Left kidney (tissue), 8 donors: ENCODE measurements at places on chromosomes 5 and 9.

GRCh38 chr9:6829027-6829426 lies 71.3 kb downstream of the KDM4C start:
- DNase-seq, result no peak

- DNase-seq, result no peak
Observed at GRCh38 chr5:32916648-32917047, 205.5 kb downstream of the NPR3 start.

DNA sequence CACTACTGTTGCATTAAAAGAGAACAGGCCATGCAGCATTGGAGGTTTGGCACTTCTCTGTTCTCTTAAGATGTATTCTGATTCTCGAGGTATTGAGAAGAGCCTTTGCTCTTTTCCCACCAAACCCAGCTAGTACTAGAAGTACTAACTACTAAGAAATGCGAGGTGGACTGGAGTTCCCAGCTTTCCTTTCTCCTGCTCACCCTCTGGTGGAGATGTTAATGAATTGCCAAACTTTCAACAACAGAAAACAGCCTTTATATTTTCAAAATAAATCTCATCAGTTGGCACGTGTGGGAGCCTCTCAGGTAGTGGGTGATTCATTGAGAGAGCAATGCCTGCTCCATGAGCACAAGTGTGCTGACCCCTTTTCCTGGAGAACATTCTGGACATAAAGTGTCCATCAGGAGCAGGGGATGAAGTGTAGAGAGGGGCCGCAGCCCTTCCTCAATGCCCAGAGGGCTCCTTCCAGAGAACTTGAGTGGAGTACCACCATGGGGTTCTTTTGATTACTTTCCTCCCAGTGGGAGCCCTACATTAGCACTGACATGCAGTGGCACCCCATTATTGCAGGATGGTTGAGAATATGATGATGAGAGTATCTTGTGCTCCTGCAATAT lies 45.7 kb downstream of the TMEM174 start:
- DNase-seq, result no peak

- no peak for DNase-seq
Observed at GRCh38 chr5:172807766-172808311, 26.2 kb upstream of the ERGIC1 start.

DNA sequence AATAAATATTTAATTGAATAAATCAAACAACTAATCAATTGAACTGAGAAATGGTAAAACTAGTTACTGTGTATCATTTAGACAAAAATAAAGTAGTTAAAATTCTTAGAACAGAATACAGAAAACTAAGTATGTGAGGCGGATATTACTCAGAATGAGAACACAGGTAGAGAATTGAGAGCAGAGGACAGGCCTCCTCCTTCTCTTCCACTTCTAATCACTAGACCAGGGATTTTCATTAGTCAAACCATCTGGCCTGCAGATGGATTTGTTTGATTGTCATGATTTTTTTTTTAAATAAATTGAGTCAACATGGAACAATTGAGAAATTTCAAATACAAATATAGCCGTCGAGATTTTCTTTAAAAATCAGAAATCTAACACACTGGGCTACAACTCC lies 198.6 kb upstream of the HMHB1 start:
- DNase-seq, result no peak

DNA sequence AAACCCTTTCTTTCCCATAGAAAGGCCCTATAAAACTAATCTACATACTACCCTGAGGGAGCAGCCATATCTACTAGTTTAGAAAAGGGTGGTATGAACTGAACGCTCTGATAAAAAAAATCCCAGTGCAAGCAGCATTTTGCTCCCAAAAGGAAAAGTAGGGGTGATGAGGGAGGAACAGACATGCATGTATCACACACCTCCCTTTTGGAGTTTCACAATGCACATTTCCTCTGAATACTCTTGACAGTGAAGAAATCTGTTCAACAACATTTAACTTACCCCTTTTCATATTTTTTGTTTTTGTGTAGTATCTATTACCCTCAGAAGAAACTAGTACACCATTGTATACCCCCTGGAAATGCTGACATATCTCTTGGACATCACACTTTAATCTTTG lies 411.4 kb downstream of the MAT2B start:
- no peak for DNase-seq

DNA sequence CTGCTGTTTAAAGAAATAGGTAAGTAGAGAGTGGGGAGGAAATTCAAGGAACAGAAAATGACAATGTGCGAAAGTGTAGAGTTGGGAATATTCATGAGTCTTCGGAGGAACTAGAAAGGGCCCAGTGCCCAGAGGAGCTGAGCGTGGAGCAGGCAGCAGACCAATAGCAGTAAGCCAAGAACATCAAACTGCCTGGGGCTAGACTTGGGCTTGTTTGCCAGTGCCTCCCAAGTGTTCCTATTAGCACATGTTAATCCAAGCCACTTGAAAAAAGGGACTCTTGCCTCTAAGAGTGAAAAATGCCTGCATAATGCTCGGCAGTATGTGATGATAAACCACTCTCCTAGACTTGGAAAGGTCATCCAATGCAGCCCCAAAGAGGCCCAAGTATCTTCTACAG lies 1.2 kb upstream of the TAL2 start:
- DNase-seq, result no peak

DNA sequence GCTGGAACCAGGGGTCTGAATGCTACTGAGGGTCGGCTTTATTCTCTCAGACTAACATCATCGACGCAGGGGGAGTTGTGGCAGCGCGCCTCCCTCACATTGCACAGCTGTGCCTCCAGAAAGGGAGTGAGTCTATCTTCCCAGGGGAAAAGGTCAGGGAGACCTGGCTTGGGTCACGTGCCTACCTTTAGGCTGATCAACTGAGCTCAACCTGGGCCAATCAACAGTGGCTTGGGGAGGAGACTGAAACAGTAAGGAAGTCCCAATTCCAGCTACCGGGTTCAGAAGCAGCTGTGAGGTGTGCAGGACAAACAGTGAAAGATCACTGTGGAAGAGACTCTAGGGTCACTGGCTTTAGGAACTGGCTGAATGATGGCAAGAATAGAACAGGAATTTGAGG lies 14.3 kb downstream of the SNX30 start:
- no peak for DNase-seq

DNA sequence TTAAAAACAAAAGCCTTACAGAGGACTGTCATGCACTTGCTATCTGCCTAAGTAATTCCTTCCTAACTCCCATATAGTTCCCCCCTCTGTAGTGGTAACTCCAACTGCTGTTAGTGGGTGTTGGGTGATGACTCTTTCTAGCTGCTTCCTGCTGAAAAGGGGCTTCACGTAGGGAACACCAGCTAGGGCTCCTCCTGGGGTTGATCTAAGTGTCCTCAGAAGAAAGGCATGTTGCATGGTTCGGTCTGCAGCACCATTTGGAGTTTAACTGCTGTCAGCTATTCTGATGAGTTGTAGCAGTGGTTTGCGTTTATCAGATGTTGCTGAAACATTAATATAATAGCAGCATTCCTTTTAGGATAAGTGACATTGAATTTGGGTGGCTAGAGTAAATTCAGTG lies 281.9 kb upstream of the TUSC1 start:
- no peak for DNase-seq

DNA sequence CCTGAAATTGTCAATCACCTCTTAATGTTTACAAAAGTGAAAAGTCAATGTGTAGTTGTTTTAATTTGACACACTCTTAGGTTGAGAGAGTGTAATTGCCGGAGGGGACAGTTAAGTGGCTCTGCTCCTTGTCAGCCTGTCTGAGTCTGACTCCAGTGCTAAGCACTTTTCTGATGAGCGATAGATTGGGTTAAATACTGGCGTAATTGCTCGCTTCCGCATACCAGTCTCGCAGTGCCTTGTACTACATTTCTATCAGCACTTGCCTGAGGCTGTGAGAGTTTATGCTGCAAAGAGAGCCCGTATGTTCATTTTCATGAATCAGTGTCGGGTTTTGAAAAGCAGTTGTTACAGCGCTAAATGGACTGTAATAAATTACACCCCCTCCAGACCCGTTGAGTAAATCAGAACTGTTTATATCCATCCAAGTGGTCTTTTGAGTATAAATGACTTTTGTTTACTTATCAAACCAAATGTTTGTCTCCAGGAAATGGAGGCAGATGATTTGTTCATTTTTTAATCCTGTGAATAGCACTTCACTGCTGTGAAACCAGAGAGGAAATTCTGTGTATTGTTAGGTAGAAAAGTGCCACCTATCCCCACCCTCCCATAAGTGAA lies 41.0 kb upstream of the DMRT3 start:
- DNase-seq, result no peak

GRCh38 chr5:147918899-147919298 lies 12.6 kb upstream of the C5orf46 start:
- DNase-seq, result no peak

- DNase-seq, result no peak
Observed at GRCh38 chr5:64759960-64760660, 8.4 kb downstream of the SREK1IP1 start.

DNA sequence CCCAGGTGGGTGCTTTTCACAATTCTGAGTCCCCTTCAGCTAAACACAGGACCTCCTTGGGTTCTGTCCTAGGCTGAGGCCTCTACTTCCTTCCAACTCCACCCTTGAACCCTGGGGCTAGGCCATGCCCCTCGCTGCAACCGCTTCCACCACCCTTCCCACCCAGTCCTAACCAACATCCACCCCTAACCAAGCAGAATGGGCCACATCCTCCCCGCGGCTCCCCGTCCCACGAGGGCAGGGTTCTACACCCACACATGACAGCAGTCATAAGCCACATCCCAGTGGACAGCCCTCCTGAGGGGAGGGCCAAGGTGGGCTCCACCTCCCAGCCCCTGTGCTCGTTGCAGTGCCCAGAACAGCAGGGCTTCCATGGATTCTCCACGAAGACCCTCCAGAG lies 65.8 kb downstream of the SHB start:
- DNase-seq, result no peak

- no peak for DNase-seq
Observed at GRCh38 chr9:1042466-1042865, 7.7 kb upstream of the DMRT2 start.

- no peak for DNase-seq
Observed at GRCh38 chr5:60161340-60161934, 267.9 kb upstream of the PDE4D start.

- no peak for DNase-seq
Observed at GRCh38 chr9:118023644-118024043, 319.4 kb downstream of the TLR4 start.

DNA sequence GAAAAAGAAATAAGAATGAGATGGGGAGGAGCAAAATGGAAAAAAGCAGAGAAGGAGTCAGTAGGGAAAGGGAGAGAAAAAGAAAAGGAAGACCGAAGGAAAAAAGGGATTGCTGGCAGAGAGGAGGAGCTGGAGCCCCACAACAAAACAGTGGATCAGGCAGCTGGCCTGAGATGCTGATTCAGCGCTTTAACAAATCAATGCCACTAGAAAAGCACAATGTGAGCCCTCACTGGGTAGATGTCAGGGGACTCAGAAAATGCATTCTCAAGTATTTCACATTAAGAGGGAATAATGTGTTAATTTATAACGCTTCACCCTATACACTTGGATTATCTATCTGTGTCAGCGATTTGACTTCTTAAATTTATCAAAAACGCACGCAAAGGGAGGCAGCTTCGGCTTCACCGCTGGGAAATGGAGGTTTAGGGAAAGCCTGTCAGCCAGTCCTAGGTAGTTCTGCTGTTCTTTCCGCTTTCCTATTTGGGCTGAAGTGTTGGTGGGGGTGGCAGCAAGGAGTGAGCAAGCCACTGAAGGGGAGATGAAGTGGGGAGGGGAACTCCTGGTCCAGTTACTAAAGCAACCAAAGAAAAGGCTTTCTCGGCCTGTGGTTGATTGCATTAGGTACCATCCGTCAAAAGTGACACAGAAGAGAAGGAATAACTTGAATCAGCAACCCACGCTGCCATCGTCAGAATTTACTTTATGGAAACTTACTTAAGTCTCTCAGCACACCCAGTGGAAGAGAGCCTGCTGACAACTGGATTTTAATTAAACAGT lies 161.6 kb downstream of the BNC2 start:
- DNase-seq, result no peak

DNA sequence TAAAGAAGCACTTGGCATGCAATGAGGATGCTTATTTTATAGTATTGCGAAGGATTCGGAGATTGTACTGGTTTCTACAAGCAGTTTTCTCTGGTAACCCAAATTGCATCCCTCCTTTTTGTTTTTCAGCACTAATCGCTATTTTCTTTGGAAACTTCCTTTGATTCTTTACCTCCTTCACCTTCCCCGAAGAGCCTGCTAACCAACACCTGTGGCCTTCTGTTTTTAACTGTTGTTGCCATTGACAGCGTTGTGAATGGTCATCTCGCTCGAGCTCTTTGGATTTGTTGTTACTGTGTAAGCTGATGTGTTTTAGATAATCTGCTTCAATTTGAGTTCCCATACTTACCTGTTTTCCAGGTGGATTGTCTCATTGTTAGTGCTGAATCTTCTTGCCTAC lies 1.1 kb downstream of the CNOT6 start:
- DNase-seq, result no peak

DNA sequence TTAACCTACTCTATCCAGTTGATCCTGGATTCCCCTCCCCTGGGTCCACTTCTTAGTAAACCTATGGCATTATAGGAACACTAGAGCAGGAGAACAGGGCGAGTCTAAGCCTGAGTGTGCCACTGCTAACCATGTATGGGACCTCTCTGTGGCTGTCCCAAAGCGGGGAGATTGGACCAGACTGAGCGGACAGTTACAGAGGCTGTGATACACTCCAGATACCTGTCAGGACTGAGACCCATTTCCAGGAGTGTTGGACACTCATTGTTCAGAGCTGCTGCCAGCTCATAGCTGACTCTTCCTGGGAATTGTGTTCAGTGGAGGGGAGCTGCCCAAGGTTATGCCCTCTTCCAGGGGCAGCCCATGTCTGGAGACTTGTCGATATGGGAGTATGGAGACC lies 11.9 kb upstream of the LTC4S start:
- DNase-seq, result no peak

- DNase-seq, result no peak
Observed at GRCh38 chr9:12698266-12698665, 5.1 kb downstream of the TYRP1 start.

GRCh38 chr5:58965677-58966414 lies 383.0 kb downstream of the RAB3C start:
- DNase-seq, result no peak

DNA sequence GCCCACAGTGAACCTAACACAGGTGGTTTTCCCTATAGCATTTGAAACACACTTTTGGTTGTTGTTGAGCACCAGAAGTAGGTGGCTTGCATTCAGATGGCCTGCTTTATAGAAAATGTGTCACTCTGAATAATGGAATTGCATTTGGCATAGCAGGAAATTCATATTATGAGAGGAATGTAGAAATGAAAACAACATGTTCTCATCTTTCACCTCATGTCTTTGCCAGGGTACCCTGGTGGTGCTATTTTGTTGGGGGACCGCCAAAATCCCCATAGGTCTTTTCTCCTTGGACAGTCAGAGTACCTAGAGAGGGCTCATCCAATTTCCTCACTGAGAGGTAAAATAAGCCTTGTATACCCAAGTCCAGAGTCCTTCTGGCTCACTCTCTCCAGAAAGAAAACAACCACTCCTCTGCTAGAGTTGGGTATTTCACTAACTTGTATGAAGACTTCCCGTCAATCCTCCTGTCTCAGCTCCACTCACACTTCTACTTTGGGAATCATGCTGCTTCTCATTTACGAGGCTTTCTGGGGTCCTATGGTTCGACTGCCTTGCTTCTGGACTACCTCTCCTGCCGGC lies 67.4 kb downstream of the MRPS27 start:
- DNase-seq, result no peak
